Spleen (tissue), 13 donors: ENCODE measurements at places on chromosomes 1 and 21. TPM values are rescaled to one million over a fixed set of nuclear protein-coding genes. Genes with fewer than 3 reads are reported as not detected.

GRCh38 chr1:25527226-25527846, 16.1 kb upstream of the LDLRAP1 start:
- DNase-seq, result no peak

DNA sequence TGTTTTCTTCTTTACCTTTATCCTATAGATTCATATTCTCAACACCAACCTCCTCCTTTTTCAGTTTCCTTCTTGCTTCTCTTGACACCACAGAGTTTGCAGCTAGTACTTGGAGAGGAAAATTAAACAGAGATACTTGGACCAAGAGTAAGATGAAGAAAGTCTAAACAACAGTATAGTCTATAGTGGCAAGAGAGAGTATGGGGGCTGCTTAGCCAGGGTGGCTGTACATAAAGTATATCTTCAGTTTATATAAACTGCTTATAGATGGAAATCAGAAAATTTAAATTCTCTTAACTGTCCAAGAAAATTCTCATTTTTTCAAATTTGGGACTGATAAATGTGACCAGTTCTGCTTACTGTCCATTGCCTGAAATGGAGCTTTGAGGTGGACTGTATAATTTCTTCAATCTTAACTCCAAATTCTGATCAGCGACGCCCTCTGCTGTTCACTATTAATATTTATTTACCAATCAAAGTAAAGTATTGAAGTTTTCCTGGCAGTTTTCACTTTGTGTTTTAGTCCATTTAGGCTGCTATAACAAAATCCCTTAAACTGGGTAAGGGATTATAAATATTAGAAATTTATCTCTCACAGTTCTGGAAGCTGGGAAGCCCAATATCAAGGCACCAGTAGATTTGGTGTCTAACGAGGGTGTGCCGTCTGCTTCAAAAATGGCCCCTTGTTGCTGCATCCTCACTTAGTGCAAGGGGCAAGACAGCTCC, 14.8 kb upstream of the METTL18 start:
- no peak for DNase-seq

- peak; percentile 61 for DNase-seq
Measured at GRCh38 chr1:19467199-19468187, 17.8 kb downstream of the CAPZB start.

GRCh38 chr1:197994907-197995407, 77.8 kb downstream of the LHX9 start:
- no peak for DNase-seq

GRCh38 chr1:205588636-205589035, 43.2 kb downstream of the ELK4 start:
- peak; percentile 72 for DNase-seq

DNA sequence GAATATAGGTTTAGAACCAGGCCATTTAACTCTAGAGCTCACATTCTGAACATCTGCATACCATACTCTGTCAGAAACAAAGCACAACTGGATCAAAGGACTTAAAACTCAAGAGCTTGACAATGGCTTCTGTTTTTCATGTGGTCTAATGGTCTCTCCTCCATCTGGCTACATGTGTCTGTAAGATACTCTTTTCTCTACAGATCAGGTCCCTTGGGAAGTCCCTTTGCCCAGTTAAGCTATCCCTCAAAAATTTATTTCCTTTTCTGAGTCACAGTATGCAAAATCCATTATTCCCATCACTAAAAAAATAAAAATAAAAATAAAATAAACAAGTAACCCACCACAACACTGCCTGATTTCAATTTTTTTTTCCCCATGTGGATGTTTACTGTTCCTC, 357.0 kb upstream of the PRMT6 start:
- no peak for DNase-seq

DNA sequence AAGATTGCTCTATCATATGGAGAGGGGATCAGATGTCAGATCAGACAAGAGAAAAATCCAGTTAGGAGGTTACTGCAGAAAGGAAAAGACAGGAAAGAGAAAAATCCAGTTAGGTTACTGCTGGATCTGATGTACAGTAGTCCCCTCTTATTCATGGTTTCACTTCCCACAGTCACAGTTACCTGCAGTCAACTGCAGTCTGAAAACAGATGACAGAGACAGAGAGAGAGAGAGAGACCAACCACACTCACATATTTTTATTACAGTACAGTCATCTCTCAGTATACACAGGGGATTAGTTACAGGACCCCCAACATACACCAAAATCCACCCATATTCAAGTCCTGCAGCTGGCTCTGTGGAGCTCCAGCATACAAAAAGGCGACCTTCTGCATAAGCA, 29.3 kb downstream of the NUP133 start:
- no peak for DNase-seq

- peak; percentile 64 for DNase-seq
Measured at GRCh38 chr21:45611939-45612664, 31.4 kb upstream of the PCBP3 start.

DNA sequence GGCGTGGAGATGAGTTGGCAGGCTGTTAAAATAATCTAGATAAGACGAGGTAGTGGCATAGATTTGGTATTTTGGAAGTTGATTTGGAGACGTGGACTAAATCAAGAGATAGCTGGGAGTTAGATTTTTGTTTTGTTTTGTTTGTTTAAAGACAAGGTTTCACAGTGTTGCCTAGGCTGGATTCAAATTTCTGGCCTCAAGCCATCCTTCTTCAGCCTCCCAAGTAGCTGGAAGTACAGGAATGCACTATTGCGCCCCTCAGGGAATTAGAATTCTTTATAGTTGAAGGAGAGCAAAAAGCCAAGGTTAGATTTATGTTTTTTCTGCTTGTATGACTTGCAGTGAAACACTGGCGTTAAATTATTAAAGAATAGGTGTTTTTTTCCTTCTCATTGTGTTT, 22.3 kb upstream of the SNRPE start:
- DNase-seq, result no peak

DNA sequence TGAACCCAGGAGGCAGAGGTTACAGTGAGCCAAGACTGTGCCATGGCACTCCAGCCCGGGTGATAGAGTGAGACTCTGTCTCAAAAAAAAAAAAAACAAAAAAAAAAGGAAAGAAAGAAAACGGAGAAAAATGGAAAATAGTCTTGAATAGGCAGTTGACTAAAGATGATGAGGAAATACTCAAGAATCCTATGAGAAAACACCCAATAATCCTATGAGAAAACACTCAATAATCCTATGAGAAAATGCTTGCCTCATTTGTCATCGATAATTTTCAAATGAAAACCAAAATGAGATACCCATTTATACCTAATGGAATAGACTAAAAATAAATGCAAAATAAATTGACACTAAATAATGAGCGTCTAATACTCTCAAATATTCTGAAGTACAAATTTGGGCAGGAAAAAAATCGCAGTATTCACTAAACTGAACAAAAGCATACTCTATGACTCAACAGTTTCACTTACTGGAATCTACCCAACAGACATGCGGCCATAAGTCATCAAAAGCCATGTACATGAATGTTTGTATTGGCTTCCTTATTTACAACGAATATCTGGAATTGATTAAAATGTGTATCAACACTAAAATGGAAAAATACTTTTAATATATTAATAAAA, 733.9 kb upstream of the CHRM3 start:
- DNase-seq, result no peak

DNA sequence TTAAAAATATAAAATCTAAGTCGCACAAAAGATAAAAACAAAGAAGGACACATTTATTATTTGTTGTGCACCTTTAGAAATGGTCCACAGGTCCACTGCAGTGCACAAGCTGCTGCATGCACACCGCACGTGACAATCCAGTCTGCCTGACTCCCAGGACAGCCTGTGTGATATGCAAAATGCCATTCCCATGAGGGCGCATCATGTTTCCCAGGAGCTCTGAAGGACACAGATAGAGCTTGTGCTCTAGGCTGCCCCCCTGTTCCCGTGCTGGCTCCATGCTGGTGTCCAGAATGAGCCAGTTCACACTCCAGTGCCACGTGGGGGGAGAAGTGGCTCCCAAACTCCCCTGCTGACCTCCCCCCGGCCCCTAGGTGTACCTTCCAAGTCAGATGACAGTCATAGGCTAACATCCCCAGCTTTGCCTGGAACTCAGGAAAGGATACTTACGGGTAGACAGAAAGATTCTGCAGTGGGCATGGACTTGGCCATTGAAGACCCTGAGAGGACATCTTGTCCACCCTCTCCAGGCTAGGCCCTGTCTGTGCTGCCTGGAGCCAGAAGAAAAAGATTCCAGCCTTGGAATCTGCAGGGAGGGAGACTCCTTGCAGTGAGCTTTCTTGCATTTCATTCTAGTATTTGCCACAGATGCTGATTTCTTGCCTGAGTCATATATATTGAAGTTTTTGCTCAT, 26.3 kb downstream of the RAB7B start:
- no peak for DNase-seq

GRCh38 chr21:26127918-26128317, 42.7 kb downstream of the APP start:
- no peak for DNase-seq

- no peak for DNase-seq
Measured at GRCh38 chr1:205812271-205812877, 624 bp downstream of the SLC41A1 start.

DNA sequence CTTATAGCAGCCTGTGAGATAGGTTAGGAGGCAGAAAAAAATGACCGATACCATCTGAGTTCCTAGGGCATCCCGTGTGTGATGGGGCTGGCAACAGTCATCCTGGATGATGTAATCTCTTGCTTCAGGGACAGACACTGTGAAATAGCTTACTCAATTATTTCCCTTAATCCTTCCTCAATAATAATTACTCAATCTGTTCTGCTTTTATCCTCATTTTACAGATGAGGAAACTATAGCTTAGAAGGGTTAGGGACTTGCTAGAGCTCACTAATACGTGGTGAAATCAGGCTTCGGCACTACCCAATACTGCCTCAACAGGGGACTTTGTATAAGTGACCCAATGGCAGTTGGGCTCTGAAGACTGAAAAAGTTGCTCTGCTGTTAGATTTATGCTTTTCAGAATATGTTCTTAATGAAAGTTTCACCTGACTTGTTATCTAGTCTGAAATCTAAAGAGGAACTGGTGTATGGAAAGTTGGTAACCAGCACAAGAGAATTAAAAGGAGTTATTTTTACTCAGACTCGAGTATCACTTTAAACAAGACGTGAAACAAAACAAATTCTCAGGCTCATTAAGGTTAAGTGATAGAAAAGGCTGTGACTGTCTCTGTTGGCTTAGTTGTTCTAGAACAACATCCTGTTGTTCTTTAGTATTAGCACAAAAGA, 14.4 kb downstream of the CD55 start:
- DNase-seq, result no peak

DNA sequence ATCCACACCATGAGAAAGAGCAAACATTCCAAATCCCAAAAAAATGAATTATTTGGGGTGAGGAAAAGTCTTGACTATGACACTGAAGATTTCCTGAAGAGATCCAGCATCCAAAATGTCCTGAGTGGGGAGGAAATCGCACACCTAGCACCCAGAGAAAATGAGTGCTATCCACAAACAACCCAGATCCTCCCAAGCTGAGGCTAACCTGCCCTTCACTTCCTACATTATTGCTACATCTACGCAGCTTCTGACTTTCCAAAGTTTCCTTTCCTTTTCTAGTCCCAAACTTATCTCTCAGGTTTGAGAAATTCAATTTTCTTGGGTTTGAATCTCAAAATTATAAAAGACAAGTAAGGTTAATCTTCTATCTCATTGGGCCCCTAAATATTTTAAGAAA, 906 bp upstream of the RGS13 start:
- no peak for DNase-seq

- DNase-seq, result no peak
Measured at GRCh38 chr1:53625049-53625448, 113.9 kb downstream of the GLIS1 start.

DNA sequence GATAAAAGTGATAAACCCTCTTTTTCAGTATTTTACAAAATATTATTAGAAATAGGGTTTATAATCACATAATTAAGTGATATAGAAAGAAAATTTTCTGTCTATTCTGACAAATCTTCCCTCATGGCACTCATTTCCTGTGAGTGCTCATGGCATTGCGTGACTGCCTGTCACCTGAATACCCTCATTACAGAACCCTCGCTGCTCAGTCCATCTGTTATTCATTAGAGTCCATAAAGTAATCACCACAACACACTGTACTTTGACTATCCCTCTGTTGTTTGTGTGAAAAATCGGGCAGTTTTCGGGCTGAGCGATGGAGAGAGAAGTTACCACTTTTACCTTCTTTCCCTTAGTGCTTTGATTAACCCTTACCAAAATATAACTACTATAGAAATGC, 100.4 kb upstream of the BRINP3 start:
- no peak for DNase-seq

DNA sequence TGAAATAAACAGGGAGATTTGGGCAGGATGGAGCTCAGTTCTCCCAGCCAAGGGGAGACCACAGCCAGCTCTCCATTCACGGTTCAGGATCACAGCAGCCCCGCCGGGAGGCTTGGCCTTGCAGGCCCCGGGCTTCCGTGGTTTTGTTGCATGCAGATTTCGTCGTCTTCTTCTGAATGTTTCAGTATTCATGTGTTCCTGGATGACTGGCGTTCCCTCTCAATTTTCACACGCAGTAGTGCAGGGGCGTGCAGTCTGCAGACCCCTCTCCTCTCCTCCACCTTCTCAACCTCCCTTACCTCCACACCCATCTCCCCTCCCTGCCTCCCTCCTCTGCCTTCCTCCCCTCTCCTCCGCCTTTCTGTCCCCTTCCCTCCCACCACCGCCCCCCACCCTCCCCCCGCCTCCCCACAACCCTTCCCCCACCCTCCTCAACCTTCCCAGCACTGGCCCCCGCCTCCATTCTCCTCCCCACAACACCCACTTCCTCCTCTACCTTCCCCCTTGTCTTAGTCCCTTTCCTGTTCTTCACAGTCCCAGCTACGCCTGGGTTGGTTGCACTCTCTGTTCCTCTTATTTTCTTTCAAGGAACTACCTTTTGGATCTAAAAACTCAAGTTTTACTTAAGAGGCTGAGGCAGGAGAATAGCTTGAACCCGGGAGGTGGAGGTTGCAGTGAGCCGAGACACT, 8.4 kb upstream of the SLC19A1 start:
- DNase-seq, result peak; percentile 89

DNA sequence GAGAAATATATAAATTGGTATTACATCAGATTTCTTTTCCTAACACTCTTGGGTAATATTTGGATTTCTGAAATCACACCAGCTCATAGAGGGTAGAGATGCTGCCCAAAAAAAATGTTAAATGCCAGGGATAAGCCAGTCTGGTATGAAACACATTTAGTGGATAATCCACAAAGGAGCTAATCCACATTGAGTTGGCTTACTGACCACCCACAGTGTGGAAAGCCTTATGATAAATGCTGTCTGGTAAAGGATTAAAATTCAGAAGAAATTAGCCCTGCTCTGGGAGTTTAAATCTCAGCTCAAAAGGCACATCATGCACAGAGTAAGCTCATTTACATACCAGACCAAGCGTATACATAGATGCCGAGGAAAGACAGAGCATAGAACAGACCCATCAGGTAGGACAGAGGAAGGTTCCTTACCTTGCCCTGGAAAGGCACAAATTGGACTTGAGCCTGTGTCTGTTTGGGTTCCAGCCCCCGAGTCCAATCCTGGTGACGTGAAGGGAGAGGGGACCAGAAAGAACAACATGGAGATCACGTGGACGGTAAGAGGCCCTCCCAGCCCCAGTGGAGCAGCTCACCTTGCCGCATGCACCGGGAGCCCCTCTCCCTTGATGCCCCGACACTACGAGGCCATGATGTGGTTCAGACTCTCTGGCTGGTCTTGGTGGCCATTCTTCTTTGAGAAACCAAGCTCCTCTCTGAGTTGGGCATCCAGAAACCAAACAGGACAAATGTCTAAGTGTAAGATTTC, 62.9 kb upstream of the CNTN2 start:
- DNase-seq, result peak; percentile 29

PRAMEF33 gene
- total RNA-seq, result not detected

GBP5 gene
- total RNA-seq, result 94.5 TPM

NPR1 gene
- total RNA-seq, result 2.1 TPM

LHX8 gene
- not detected for total RNA-seq

PAPPA2 gene
- 0.09 TPM for total RNA-seq

NEK2 gene
- total RNA-seq, result 2.4 TPM
